ENCODE measurements at places on chromosomes 4 and X.

DNA sequence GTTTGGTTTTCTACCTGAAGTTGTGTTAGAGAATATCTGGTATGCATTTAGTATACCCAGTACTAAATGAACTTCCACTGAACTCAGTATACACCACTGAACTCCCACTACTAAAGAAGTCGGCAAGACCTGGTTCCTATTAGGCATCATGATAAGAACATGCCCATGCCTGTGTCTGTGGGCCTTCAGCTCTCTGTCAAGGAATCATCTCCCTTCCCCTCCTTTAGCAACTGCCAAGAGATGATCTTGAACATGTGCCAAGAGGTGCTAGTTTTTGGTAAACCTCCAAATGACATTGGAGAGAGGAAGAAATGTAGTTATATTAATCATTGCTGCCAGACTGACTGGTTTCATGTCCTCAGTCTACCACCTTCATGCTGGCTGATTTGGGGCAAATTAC is 113.2 kb downstream of the ATP10D start:
- DNase-seq = no peak

DNA sequence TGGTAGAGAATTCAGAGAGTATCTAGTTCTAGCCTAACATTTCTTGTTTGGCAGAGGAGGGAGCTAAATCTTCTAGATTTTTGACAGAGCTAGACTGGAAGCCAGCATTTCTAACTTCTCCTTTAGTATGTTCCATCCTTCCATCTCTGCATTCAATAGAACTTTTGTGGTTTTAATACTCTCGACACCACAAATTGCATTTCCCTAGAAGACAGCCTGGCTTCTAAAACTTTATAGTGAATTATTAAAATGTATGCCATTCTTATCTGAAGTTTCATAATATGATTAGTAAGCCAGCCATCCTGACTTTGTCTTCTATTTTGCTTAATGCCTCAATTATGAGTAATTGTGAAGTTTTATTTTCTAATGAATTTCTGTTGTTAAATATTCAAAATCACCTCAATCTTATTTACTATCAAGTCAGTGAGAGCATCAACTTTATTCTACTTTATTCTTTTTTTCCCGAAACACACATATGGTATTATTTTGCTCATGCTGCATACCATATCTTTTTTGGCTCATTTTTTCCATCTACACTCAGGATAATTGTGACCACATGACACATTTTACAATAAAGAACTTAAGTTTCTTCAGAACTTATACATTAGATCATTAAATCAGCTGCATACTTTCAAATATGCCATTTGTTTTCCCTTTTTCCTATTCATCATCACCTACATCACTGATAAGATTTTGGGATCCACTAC is 30.2 kb downstream of the EDNRA start:
- no peak for DNase-seq

- DNase-seq = no peak
These were observed 339.3 kb downstream of the MID1IP1 start for GRCh38 chrX:39140581-39140980.

- DNase-seq = no peak
These were observed 78.0 kb upstream of the CLNK start for GRCh38 chr4:10762561-10762960.

- DNase-seq = no peak
These were observed 9.2 kb downstream of the PIR start for GRCh38 chrX:15483891-15484290.

GRCh38 chrX:127568691-127569090 is 483.5 kb downstream of the ACTRT1 start:
- no peak for DNase-seq

DNA sequence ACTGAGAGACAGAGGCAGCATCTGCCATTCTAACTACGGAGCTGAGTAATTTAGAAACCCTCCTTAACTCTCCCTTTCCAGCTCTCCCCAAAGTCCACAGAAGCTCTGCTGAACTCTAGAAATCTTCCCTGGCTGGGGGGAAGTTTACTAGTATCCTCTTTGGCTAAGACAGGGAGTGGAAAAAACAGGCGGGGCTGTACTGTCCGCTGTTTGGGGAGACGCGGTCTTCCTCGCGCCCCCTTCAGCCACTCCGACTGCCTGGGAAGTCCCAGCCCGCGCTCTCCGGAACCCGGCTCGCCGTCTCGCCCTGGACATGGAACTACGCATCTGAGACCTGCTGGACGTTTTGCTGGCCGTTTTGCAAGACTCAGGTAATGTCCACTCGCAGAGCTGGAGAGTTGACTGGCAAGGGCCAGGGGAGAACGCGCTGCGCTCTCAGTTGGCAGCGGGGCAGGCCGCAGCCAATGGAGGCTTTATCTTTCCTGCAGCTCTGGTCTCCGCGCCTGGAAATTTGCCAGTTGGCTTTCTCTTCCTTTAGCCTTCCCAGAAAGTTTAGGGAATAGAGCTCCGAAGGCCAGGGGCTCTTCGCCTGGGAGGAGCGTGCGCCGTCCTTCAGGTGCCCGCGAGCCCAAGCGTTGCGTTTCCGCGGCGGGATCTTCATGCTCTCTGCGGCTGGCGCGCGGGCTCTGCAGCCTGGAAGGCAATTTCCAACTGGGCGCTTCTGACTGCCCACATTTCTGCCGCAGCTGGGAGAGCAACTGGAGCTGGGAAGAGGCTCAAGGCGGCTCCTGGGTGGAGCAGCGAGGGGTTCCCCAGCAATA is 892 bp downstream of the IL1RAPL2 start:
- DNase-seq = no peak

- DNase-seq = no peak
These were observed 110.1 kb upstream of the VEGFC start for GRCh38 chr4:176902710-176903323.

DNA sequence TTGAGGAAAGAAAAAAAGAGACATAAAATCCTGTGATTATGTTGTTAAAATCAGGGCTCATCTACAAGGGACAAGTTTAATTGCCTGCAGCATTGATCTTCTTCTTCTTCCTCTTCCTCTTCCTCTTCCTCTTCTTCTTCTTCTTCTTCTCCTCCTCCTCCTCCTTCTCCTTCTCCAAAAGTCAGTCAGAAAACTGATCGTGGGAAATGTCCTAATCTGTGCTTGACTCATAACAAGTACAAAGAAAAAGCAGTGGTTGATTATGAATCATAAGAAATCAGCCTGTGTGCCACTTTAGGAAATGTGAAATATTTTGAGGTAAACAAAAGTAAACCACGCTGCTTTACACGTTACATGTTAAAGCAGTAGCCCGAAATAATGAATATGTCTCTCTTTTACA is 2.7 kb upstream of the ATP10D start:
- no peak for DNase-seq

- DNase-seq = no peak
These were observed 32.1 kb upstream of the MSN start for GRCh38 chrX:65635378-65635777.
